Fibroblast of skin of right quadriceps (primary cell): ENCODE measurements at places on chromosomes 3 and 15.

GRCh38 chr3:181565416-181565815 lies 146.3 kb upstream of the SOX2 start:
- no peak for DNase-seq

DNA sequence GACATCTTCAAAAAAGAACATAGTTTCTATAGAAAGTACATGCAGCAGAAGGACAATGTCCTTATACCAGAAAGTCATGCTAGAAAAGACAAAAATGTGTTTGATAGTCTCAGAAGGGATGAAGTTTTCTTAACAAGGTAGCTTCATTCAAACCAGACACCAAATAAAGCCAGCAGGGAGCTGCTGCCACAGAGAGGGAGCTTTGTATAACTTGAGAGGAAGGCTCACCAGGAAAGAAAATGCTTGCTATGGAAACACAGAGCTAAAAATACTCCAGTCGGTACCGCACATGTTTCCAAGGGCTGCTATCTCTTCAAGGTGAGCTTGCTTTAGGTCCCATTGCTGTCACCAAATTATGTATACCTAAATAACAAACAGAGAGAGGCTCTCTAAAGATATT lies 1074.8 kb upstream of the ALCAM start:
- DNase-seq, result no peak

DNA sequence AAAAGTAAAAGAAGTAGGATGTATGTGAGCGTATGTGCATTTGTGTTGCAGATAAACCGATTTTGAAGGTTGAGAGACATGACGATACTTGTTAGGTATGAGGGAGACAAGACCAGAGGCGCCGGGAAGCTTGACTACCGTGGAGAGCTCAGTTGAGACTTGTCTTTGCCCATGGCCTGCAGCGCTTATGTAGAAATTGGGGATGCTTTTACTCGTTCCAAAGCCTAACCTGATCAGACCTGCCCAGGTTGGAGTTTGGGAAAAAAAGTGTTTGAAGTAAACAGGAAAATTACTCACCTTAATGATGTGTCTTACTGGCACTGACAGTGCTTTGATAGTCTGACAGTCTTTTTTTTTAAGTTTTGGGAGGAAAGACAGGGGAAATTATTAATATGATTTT lies 202.8 kb downstream of the TP63 start:
- DNase-seq, result no peak

DNA sequence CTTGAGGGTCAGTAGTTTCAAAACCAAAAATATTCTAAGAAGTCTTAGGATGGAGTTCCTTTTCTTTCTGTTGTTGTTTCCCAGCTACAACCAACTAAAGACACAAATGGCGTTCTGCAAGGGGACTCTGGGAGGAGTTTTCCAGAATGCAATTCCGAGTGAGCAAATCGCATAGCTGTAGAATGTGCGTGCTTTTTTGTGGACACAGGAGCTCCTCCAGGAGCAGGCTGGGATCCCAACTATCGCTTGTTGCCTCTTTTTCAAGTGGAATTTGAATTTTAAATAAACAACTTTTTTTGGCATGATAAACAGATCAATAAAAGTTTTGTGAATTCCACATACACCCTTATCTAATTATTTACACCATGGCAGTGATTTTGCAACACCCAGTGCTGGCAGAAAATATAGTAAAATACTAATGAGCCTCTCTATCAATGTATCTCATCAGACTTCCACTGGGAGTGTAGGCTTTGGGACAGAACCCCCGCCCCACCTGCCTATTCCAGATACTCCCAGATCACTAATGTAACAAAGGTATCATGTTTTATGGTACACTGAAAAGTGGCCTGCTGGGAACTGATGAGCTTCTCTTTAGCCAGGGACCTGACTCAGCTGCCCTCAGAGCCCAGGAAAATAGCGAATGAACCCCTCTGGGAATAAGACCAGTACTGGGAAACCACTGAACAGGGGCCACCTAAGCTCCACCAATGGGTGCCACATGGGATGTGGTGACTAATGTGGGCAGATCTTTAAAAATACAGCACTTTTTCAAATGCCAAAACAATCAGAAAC lies 66.4 kb downstream of the LMCD1 start:
- DNase-seq, result no peak

GRCh38 chr3:22141769-22142168 lies 390.8 kb upstream of the ZNF385D start:
- no peak for DNase-seq

GRCh38 chr3:168025076-168025475 lies 70.6 kb downstream of the GOLIM4 start:
- DNase-seq, result peak; percentile 11

DNA sequence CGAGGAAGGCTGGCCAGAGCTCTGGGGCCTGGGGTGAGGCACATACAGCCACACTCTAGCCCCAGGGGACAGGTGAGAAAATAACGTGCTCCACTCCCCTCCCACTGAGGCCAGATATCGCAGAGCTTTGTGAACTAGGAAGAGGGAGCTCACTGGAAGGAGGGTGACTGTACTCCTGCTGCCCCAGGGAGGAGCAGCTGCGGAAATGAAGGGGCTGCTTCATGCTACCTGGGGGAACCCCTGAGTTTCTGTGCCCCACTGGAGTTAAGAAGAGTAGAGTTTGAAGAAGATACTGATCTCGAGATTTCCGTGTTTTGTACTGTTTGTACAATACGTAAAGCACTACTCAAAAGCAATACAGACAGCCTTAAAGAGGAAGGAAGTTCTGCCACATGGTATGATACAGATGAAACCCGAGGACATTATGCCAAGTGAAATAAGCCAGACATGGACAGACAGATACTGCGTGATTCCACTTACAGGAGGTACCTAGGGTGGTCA lies 44.6 kb downstream of the CMTM6 start:
- DNase-seq, result no peak

DNA sequence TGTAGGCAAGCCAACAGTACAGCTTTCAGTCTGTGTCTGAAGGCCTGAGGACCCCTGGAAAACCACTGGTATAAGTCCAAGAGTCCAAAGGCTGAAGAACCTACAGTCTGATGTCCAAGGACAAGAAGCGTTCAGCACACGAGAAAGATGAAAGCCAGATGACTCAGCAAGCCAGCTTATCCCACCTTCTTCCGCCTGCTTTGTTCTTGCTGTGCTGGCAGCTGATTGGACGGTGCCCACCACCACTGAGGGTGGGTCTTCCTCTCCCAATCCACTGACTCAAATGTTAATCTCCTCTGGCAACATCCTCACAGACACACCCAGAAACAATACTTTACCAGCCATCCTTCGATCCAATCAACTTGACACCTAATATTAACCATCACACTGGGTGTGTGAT lies 59.0 kb upstream of the PDZRN3 start:
- DNase-seq, result no peak

DNA sequence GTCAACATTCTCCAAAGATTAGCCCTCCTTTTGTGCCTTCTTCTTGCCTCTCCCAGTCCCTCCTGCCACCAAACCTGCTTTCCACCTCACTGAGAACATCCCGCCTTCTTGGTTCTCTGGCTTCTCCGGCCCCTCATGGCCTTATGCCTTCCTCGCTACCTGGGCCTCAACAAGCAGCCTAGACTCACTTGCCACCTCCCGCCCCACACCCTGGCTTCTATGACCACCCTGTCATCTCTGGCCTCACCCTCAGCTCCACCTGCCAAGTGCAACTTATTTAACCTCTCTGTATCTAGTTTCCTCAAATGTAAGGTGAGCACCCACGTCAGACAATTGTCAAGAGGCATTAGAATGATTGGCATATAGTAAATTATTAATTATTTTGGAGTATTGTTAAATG lies 68.8 kb upstream of the MEX3B start:
- DNase-seq, result no peak

DNA sequence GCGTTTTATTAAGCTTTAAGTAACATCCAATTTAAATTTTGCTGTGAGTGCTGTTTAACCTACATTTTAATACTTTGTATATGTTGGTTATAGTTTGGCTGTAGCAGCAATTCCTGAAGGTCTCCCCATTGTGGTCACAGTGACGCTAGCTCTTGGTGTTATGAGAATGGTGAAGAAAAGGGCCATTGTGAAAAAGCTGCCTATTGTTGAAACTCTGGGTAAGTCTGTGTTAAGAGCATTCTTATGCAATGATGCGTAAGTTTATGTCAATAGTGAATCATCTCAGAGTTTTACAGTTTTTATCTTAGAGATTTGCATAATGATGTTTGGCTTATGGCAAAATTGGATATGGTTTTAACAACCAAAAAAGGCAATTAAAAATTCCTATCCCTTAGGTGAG lies 62.7 kb downstream of the ASTE1 start:
- DNase-seq, result peak; percentile 91

DNA sequence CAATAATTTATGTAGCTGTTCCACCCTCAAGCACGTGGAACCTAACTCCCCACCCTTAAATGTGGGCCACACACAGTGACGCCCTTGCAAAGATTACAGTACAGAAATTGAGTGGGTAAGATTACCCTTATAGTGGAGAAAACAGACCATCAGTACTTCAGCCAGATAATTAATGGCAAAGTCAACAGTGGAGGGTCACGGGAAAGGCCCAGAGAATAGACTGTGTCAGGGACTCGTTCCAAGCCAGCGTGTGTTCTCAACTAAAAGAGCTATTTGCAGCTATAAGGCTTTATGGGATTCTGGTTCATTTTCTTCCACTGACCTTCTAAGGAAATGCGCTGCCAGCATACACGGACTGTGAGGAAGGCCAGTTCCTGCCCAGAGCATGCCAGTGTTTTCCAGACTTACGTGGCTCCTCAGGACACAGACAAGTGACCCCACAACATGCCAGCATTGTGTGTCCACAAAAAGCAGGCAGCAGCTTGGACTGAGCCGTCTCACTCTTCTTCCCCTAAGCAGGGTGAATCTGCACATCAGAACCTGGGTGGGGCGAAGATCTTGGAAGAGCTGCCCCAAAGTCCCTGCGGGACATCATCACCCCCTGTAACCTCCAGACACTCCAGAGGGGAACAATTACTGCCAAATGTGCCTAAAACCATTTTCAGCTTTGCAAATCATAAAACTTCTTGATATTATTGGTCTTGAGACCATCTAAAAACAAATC lies 428.5 kb downstream of the OCA2 start:
- no peak for DNase-seq

DNA sequence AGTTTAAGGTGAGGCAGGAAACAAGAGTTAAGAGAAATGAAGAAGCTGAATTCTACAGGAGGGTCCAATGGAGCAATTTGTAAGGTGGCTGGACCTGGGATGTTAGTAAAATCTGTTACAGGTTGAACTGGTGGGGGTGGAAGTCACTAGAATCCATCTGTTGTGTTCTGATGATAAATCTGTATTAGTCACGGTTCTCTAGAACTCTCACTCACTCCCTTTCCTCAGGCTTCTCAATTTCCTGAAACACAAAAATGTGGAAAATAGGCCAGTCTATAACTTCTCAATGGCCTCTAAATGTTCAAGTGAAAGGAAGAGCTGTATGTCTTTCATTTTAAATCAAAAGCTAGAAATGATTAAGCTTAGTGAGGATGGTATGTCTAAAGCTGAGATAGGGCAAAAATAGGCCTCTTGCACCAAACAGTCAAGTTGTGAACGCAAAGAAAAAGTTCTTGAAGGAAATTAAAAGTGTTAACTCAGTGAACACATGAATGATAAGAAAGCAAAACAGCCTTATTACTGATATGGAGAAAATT lies 180.2 kb upstream of the CBLB start:
- DNase-seq, result no peak

DNA sequence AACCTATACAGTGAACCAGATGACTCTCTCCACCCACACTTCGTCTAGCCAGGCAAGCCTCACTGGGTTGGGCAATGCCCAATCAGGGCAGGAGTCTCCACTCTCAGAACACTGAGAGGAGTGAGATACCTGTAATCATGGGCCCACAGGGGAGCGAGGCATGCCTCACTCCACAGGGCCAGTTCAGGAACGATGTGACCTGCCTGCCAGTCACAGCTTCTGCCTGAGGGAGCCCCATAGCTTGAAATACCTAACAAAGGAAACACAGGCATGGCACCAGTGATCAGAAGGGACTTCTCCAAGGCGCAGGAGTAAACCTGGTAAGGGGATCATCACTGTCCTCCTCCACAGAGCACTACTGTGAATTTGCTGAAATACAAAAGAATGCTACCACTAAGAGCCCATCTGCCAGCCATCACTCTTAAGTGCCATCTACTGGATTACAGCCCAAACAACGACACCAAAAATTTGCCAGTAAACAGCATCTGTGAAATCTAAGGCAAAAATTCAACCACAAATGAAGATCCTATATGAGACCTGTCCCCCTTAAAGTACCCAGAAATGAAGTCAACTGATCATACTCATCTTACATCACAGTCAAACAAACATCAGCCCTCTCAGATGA lies 689.9 kb upstream of the SEMA6D start:
- no peak for DNase-seq

GRCh38 chr15:77816983-77817382 lies 184.3 kb upstream of the LINGO1 start:
- no peak for DNase-seq

DNA sequence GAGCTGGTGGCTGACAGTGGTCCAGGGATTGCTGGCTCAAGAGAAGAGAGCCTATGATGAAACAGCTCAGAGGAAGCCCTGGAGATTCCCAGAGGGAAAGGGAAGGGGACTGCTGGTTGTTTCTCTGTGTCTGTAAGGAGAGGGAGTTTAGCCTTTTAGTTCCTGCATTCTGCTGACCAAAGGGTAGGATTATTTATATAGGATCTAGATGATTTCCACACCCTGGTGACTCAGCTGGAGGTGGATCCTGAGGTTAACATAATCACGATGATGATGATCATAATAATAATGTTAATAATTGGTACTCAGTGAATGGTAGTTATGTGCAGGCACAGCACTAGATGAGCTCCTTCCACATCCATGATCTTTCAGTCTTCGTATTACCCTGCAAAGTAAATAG lies 144.9 kb downstream of the EPHB1 start:
- DNase-seq, result no peak

DNA sequence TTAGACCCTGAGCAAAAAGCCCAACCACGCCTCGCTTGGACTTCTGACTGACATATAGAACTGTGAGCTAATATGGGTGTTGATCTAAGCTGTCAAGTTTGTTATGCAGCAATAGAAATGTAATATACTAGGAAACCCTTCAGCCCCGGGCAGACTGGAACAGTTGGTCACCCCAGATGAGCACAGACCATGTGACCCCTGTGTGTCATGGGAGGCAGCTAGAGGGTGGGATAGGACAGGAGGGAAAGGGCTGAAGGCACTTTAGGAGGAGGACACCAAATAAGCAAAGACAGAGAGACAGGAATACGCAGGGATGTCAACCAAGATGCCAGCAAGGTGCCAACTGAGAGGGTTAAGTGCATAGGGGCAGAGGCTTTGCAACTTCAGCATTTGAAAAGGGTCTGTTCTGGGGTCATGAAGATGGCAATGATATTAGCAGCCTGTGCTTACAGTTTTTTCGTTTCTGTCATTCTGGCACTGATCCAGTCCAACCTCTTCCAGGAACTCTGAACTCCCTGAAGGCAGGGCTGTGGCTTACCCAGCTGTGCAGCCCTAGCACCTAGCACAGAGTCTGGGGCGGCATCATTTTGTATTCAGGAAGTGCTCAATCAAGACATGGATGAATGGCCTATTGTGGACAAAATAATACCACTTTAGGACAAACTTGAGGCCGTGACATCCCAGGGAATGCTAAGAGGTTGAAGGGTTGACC lies 51.4 kb downstream of the HES1 start:
- no peak for DNase-seq

GRCh38 chr3:127717357-127718244 lies 44.8 kb downstream of the ABTB1 start:
- peak; percentile 79 for DNase-seq
